Inflammatory macrophage treated with lipopolysaccharide for 1 hour (primary cell): ENCODE measurements at places on chromosomes 2 and 18.
A peak's percentile ranks its signal among the peaks of the same experiment; 100 is the strongest.

GRCh38 chr2:222052934-222053367 lies 245.8 kb downstream of the PAX3 start:
- DNase-seq = no peak

GRCh38 chr2:1714291-1715064 lies 29.8 kb downstream of the PXDN start:
- DNase-seq = no peak

DNA sequence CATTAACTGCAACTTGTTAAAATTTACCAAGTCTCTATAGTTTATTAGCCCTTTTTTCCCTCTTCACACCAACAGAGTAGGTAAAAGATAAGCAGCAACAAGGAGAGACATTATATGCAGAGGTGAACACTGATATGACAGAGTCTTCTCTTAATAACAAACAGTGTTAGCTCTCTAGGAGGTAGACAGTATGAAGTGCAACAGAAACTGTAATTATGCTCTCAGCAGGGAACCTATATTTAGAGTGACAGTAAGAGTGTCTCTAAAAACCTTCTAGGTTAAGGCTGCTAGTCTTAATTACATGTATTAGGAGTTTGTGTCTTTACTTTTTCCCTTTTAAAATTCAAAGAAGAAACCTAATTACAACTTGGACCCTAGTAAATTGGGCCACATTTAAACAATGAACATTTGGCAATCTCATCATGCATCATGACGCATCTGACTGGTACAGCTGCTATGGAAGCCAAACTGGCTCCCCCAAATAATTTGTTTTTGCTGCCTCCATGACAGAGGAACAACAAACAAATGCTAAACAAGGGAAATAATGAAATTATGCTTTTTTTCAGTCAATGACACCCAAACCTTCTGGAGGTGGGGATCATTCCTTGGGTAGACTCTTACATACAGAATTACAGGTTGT lies 69.9 kb upstream of the MMADHC start:
- no peak for DNase-seq

- DNase-seq = no peak
Measured at GRCh38 chr2:143607231-143608062, 478.2 kb downstream of the ARHGAP15 start.

DNA sequence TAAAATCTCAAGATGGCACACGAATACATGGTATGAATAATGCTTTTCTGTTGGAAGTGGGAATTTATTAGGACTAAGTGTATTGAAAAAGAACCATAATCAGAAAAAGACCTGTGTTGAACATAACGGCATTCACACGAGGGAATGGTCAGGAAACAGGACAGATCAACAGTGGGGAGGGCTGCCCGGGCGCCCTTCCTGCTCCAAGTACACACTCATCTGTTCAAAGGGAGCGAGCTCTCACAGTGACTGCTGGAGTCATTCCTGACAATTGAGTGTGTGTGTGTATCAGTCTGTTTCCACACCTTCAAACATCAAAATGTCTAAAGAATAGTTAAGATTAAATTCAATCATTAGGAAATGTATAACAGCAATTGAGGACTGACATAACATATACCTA lies 167.2 kb downstream of the HDAC4 start:
- DNase-seq = no peak

- DNase-seq = peak; percentile 78
Measured at GRCh38 chr2:88680266-88680902, 11.1 kb upstream of the RPIA start.

- DNase-seq = no peak
Measured at GRCh38 chr2:15510552-15510951, 50.6 kb downstream of the NBAS start.
